Natural killer cell treated with Interleukin-12 subunit alpha and Interleukin-12 subunit beta and Interleukin-15 and Interleukin-18, amount 100 ng/mL, for 72 hours (primary cell): ENCODE measurements at places on chromosomes 3 and 15. TPM values are rescaled to one million over a fixed set of nuclear protein-coding genes. Genes with fewer than 3 reads are reported as not detected.

DNA sequence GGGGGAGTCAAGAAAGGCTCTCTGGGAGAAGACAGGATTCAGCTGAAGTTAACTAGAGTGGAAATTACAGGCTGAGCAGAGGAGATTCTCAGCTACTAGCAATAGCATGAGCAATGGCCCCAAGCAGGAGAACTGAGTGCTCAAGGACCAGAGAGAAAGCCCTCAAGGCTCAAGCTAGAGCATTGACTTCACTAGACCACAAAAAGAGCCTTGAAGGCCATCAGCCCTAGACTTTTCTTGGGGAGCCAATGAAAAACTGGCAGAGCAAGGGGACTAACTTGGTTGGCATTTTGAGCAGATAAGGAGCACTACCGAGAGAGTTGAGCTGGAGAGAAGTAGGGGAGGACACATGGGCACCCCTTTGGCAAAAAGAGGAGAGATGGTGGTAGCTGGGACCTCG, 277.6 kb downstream of the FEZF2 start:
- H3K4me1 ChIP-seq, result no peaks in the 10 kb centered on the region
- no peak overlapping the region for H3K27ac ChIP-seq
- no peak for DNase-seq

DNA sequence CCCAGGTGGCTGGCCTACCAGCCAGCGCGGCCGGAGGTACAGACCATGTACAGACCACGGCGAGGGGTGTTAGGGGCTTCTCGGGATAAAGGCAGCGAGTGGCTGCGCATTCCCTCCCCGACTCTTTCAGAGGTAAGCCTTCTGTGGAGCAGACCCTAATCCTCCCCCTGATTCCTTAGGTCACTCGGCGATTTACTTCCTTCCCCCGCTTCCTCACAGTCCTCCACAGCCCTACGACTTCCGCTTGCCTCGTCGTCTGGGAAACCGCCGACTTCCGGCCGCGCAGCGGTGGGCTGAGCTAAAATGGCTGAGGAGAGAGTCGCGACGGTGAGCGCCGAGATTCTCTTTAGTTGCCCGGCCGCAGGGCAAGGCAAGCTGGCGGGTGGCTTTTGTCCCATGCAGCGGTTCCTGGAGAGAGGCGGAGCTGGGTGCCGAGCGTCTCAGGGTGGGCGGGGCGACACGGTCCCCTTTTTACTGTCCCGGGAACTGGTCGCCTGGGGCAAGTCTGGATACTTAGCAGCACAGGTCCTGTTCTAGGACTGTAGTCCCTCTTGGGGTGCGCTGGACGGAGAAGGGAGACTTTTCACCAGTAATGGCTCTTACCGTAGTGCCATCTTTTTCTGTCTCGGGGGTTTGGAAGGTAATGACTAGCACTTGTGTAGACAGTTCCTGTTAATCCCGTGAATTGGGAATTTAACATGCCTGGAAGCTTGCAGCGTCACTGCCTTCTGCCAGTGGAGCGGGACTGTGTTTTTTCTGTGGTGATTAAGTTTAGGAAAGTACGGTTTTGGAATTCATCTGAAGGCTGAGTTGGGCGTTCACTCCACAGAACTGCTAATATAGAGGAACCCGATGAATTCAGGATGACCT, at the start of the genes BBS4 and HIGD2B:
TSS of gene BBS4 (plus strand) at position 283 of the 870 bp plus-strand sequence. CDS start at position 304, 21 bp downstream.
TSS of gene HIGD2B (minus strand) at position 258 of the 870 bp plus-strand sequence. CDS start 9,808 bp downstream, outside the sequence.
- no peaks in the 10 kb centered on the region for H3K27me3 ChIP-seq
- H3K4me1 ChIP-seq, result peaks cover 15% of the 10 kb centered on the region
- H3K36me3 ChIP-seq, result no peaks in the 10 kb centered on the region
- H3K27ac ChIP-seq, result peak within 1 kb of the TSS; percentile 91
- peak within 1 kb of the TSS; percentile 98 for H3K4me3 ChIP-seq

DNA sequence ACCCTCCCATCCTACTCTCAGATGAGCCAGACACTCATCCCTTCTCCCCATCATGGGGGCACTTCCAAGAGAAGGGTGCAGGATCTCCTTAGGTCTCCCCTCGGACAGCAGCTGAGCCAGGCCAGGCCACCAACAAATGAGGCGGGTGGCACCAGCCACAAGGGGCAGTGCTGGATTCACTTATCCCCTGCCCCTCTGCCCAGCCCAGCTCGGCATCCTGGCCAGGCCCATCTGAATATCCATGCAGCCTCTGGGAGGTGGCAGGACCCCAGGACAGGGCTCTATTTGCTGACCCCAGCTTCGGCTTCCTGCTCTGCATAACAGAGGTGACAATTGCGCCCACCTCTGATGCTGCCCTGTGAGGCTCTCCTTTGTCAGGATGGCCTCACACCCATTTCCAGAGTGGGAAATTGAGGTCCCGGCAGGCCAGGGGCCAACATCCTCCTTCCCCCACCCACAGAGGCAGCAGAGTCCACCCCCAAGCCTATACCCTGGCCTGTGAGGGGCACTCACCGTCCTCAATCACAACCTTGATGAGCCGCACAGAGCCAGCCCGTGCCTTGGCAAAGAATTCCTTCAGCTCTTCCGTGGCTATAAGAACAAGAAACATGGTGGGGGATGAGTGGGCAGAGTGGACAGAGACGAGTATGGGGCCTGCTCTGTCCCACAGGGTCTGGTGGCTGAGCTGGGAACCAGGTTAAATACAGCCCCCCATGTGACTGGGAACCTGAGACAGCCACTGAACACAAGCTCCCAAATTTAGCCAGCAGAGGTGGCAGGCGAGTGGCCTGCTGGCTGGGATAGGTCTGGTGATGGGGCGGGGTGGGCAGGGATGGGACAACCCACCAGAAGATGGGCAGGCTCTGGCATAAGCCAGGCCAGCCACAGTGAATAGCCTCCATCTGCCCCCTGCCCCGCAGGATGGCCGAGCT, 4.2 kb downstream of the TWF2 start:
- H3K27me3 ChIP-seq, result no peaks in the 10 kb centered on the region
- peaks cover 6% of the 10 kb centered on the region for H3K36me3 ChIP-seq
- DNase-seq, result no peak
- no peak overlapping the region for H3K4me3 ChIP-seq

GRCh38 chr3:49009396-49009795, 2.2 kb downstream of the WDR6 start:
- peak overlapping the region; percentile 99 for H3K4me3 ChIP-seq
- no peak for DNase-seq
- no peaks in the 10 kb centered on the region for H3K27me3 ChIP-seq
- H3K36me3 ChIP-seq, result no peaks in the 10 kb centered on the region
- peaks cover 26% of the 10 kb centered on the region for H3K4me1 ChIP-seq

- no peak overlapping the region for H3K4me3 ChIP-seq
- H3K4me1 ChIP-seq, result peaks cover 6% of the 10 kb centered on the region
- no peaks in the 10 kb centered on the region for H3K27me3 ChIP-seq
These were observed 74.4 kb downstream of the CDIN1 start for GRCh38 chr15:36653851-36654250.

DNA sequence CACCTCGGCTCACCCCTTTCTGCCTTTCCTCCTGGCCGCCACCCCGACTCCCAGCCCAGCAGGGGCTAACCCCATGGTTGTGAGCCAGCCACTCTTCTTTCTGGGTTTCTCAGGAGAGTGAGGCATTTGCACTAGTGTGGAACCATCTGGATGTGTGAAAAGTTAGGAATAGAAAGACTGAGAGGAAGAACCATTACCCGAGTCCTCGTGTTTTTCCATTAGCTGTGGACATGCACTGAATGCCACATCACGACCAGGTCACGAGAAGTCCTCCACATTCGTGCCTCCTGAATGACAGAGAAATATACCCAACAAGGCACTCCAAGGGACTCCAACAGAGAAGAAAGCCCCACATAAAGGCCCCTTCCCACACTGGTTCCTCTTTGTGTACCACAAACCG, 18.0 kb upstream of the RAD18 start:
- H3K4me3 ChIP-seq, result no peak overlapping the region
- no peak overlapping the region for H3K27ac ChIP-seq
- peaks cover 15% of the 10 kb centered on the region for H3K27me3 ChIP-seq
- no peaks in the 10 kb centered on the region for H3K36me3 ChIP-seq

DNA sequence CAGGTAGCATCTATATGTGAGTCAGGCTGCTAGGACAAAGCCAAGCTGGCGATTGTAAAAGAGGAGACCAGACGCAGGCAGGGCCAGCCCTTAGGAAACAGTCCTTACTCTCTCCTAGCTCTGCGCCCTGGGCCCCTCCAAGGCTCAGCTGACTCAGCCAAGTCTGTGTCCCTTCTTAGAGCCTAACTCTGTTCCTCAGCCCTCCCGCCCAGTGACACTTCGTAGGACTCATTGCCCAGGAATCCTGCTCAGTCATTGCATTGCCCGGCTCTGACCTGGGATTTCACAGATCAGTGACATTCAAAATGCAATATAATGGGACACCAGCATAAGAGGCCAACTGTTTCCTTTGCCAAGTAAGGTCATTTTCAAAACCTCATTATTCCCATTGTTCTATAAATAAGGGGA, 244.2 kb downstream of the TLE3 start:
- peaks cover 22% of the 10 kb centered on the region for H3K27me3 ChIP-seq
- H3K27ac ChIP-seq, result no peak overlapping the region
- no peak overlapping the region for H3K4me3 ChIP-seq

- no peak overlapping the region for H3K4me3 ChIP-seq
- H3K4me1 ChIP-seq, result no peaks in the 10 kb centered on the region
- no peak overlapping the region for H3K27ac ChIP-seq
- no peaks in the 10 kb centered on the region for H3K27me3 ChIP-seq
These were observed 48.4 kb downstream of the EPHA3 start for GRCh38 chr3:89155811-89156210.

- H3K27me3 ChIP-seq, result peaks cover 14% of the 10 kb centered on the region
- H3K4me1 ChIP-seq, result peaks cover under 1% of the 10 kb centered on the region
- no peak for DNase-seq
- H3K27ac ChIP-seq, result no peak overlapping the region
- no peak overlapping the region for H3K4me3 ChIP-seq
These were observed 38.2 kb downstream of the PCSK6 start for GRCh38 chr15:101451266-101451799.

DNA sequence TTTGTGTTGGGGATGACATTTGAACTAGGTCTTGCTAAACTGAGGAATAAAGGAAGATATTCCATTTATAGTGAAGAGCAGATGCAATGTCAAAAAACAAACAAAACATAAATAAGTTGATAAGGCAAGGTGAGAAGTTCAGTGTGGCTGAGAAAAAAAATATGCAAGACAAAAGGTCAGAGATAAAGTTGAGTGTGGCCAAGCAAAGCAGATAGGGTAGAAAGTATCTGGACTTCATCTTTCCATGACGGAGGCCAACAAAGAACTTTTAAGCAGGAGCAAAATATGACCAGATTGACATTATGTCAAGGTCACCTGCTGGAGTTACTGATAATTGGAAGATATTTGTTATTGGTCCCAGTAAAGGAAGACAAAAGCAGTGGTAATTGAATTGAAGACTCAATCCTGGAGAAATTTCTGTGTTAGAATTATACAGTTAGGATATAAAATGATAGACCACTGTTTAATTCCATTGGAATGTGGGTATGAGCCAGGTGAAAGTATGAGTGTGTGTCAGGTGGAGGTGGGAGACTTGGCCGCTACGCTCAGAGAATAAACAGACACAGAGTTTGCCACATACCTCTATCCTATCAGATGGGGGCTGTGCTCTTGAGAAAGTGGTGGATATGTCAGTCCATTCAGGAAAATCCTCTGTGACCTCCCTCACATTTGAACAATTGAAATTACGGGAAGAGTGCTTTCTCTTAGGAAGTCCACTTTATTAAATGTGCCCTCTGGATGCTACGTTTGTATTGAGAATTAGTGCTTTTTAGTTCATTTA, 28.1 kb downstream of the ADIPOQ start:
- peaks cover 6% of the 10 kb centered on the region for H3K36me3 ChIP-seq
- H3K4me1 ChIP-seq, result peaks cover 30% of the 10 kb centered on the region
- H3K27me3 ChIP-seq, result no peaks in the 10 kb centered on the region
- peak overlapping the region; percentile 33 for H3K4me3 ChIP-seq
- DNase-seq, result no peak
- peak overlapping the region; percentile 93 for H3K27ac ChIP-seq

DNA sequence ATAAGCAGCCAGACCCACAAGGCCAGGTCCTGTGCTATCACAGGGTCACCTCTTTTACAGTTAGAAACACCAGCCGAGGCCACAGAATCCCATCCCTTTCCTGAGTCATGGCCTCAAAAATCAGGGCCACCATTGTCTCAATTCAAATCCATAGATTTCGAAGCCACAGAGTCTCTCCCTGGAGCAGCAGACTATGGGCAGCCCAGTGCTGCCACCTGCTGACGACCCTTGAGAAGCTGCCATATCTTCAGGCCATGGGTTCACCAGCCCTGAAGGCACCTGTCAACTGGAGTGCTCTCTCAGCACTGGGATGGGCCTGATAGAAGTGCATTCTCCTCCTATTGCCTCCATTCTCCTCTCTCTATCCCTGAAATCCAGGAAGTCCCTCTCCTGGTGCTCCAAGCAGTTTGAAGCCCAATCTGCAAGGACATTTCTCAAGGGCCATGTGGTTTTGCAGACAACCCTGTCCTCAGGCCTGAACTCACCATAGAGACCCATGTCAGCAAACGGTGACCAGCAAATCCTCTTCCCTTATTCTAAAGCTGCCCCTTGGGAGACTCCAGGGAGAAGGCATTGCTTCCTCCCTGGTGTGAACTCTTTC, 39.6 kb downstream of the TGM4 start:
- DNase-seq, result no peak
- H3K4me1 ChIP-seq, result peaks cover 2% of the 10 kb centered on the region
- no peaks in the 10 kb centered on the region for H3K36me3 ChIP-seq
- H3K27me3 ChIP-seq, result no peaks in the 10 kb centered on the region
- no peak overlapping the region for H3K4me3 ChIP-seq

DNA sequence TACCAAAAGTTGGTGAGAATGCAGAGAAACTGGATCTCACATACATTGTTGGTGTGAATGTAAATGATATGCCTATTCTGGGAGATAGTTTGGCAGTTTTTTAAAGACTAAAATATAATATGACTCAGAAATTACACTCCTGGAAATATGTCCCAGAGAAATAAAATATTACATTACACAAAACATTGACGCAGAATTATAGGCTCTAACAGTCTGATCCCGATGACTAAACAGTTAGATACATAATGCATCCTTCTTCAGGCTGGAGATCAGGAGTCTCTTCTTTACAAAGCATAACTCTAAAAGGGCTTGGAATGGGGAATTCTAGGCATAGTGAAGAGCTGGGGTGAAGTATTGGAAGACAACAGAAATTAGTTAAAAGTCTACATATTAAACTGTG, 586.2 kb upstream of the NECTIN3 start:
- peaks cover 7% of the 10 kb centered on the region for H3K36me3 ChIP-seq
- no peak for DNase-seq
- no peak overlapping the region for H3K27ac ChIP-seq

Gene LRRIQ4
- total RNA-seq, result not detected

Gene NPAP1
- not detected for total RNA-seq

Gene SLC24A5
- total RNA-seq, result not detected

Gene SERINC4
- 0.24 TPM for total RNA-seq

Gene CCDC71
- total RNA-seq, result 21.0 TPM

Gene SCN5A
- total RNA-seq, result 0.14 TPM

Gene MORC1
- total RNA-seq, result not detected

Gene GXYLT2
- total RNA-seq, result not detected

Gene VGLL3
- total RNA-seq, result not detected

Gene RTP3
- total RNA-seq, result not detected

Gene GNAI2
- 331 TPM for total RNA-seq

Gene GALNT15
- not detected for total RNA-seq

Gene COL6A6
- not detected for total RNA-seq
